Mesothelial cell of epicardium (in vitro differentiated cells): ENCODE measurements at places on chromosomes 2 and 18. TPM values are rescaled to one million over a fixed set of nuclear protein-coding genes. Genes with fewer than 3 reads are reported as not detected.

C2orf74 gene
- total RNA-seq, result 6.0 to 6.6 TPM (median 6.0 TPM) in 3 replicates

- DNase-seq, result no peak
Measured at GRCh38 chr2:74373221-74373676, 6.9 kb downstream of the DCTN1 start.

DNA sequence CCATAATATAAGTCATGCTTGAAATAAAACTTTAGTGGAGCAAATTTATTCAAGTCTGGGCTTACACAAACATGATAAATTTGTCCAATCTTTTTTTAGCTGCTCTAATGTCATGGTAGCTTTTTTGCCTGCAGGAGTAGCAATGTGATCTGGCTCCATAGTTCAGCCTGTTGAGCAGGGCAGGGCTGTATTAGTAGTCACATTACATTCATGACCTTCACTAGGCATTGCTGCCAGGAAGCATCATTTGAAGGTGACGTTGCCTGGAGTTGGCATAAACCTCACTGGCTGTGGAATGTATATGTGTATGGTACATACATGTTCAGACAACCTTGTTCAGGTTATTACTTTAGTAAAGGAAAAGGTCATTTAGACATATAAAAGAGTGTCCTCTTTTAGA is 76.6 kb downstream of the CCDC85A start:
- no peak for DNase-seq

GRCh38 chr2:237507512-237507911 is 20.5 kb downstream of the MLPH start:
- no peak for DNase-seq

DNA sequence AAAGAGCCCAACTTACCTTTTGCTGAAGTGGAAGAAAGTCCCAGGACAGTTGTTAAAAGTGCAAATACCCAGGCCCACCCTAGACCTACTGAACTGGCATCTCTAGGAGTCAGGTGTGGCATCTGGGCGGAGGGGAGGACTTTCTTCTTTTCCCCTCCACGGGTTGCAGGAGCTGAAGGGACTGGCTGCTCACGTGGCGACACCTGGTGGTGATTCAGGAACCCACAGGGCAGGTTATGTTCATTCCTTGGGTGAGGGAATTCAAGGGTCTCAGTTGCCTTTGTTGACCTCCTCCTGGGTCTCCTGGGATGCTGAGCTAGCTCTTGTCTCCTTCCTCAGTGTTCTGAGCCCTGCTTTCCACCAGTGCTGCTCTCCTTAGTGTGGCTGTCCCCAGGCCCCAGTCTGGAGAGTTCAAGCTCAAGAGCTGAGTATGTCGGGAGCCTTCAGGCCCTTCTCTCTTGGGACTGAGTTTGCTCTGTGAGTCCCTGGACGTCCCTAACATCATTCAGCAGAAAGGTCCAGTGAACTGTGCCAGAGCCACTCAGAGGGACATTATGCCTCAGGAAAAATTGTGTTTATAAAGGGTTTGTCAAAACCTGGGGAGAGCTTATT is 56.9 kb downstream of the DYSF start:
- DNase-seq, result peak; percentile 64

- DNase-seq, result no peak
Measured at GRCh38 chr2:84966731-84967130, 4.2 kb upstream of the KCMF1 start.

DNA sequence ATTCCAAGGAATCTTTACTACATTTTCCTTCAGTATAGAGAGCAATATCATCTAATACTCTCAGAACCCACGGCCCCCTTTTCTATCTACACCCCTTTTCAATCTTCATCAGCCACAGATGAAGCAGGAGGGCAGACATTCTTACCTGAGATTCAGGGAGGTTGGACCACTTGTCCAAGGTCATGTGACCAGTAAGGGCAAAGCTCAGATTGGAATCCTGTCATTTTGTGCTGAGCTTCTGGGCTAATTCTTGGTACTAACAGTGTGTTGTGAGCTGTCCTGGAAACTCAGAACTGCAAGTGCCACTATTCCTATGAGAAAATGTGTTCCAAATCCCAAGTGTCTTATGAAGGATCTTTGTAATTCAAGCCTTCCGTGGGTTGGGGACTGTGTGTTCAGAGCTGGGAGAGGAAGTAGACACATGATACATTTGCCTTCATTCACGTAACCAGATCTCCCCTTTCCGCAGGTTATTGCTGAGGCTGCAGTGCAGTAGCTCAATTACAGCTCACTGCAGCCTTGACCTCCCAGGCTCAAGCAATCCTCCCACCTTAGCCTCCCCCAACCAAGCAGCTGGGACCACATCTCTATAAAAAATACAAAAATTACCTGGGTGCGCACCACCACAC is 3.3 kb downstream of the CHRNA1 start:
- DNase-seq, result no peak

- no peak for DNase-seq
Measured at GRCh38 chr2:105373895-105374401, 24.9 kb downstream of the FHL2 start.

- no peak for DNase-seq
Measured at GRCh38 chr2:172574965-172575364, 19.1 kb downstream of the PDK1 start.

GRCh38 chr2:84646514-84646913 is 130.2 kb downstream of the DNAH6 start:
- no peak for DNase-seq

DNA sequence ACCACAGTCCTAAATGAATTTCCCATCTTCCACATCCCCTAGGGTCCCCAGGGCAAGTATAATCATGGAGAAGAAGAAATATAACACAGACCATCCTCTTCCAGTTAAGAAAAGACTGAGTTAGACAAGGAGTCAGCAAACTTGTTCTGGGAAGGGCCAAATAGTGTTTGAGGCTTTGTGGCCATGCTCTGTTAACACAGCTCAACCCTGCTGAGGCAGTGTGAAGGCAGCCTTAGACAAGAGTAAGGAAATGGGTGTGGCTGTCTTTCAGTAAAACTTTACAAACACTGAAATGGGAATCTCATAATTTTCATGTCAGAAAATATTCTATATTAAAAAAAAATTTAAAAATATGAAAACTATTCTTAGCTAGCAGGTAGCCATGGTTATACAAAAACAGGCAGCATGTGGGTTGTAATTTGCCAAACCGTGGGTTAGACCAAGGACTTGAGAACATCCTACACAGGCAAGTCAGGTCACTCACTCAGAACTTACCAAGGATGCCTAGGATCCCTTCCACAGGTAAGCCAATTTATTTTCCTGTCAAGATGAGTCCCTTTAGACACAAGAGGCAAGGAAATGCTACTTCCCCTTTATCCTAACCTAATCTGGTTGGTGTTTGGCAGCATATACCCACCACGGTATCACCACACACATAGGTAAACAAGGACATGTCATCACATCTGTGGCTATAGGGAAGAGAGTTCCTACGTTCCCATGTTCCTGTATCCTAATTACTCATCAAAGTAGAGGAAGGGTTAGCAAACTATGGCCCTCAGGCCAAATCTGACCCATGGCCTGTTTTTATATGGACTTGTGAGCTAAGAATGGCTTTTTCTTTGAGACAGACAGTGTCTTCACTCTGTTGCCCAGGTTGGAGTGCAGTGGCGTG is 31.9 kb downstream of the C2orf74 start:
- DNase-seq, result no peak

DNA sequence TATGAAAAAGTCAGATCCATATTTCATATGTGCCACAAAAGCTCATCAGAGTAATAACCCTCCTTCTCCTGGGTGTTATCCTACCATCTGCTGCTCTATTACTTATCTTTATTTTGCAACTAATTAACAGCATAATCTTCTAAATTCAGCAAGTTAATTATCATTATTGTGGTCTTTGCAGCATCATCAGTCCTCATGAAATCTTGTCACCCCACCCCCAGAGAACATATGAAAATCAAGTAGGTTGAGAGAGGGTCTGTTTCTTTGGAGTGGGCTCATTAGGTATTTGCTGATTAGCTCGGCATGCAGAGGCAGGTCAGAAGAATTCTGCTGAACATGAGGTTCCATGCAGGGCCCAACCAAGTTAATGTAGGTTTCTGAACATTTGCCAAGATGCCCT is 64.8 kb downstream of the ATF2 start:
- no peak for DNase-seq

DNA sequence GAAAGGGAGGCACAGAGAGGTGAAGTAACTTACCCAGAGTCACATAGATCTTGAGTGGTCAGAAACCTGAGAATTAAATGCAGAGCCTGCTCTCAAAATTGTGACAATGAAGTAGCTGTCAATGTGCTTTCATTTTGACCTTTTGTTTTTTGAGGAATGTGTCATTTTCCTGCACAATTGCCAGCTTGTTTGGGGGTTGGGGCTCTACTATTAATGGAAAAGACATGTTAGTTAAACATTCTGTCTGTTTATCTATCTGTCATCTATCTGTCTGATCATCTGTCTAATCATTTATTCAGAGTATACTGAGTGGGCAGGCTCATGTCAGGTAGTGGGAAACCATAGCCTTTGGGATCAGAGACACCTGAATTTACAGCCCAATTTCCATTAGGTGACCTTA is 428.4 kb downstream of the TSN start:
- DNase-seq, result no peak

GRCh38 chr2:64243081-64244036 is 99.1 kb upstream of the PELI1 start:
- no peak for DNase-seq
